ENCODE measurements at places on chromosomes 3 and 15.

DNA sequence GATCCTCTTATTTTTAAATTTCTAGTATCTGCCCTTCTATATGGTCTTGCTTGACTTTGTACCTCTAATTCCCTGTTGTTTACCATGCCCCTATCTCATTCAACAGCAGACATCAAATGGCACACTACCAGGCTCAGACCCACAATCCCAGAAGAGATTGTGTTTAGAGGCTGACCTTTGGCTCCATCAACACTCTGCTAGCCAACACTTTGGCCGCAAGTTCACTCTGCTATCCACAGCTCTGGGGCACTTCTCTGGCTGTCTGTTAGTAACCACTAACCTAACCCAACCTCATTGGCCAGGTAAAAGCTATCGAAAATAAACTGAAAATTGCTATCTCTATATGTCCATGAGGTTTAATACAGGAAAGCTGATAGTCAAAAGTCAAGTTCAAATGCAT, 646.0 kb upstream of the CCDC54 start:
- no peak for DNase-seq

DNA sequence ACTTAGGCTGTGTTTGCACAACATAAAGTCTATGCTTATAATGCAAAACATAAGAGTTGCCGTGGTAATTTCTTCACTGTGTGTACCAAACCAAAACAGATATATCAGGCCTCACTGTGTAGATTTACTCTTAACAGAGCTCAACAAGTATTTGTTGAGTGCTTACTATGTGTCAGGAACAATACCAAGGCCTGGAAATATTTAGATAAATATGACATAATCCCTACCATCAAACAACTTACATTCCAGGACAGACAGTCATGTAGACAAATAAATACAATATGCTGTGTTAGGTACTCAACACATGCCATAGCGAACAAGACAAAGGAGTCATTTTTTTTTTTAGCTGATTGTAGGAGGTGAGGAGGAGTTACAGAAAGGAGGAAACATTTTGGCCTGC, 554.0 kb downstream of the NSUN3 start:
- no peak for DNase-seq

GRCh38 chr3:140316868-140317400, 360.9 kb upstream of the TRIM42 start:
- no peak for DNase-seq

- DNase-seq: no peak
Observed at GRCh38 chr15:31560643-31561042, 234.0 kb downstream of the KLF13 start.

- no peak for DNase-seq
Observed at GRCh38 chr3:134704133-134704532, 53.3 kb upstream of the KY start.

GRCh38 chr3:30581067-30581585, 25.3 kb upstream of the TGFBR2 start:
- no peak for DNase-seq

DNA sequence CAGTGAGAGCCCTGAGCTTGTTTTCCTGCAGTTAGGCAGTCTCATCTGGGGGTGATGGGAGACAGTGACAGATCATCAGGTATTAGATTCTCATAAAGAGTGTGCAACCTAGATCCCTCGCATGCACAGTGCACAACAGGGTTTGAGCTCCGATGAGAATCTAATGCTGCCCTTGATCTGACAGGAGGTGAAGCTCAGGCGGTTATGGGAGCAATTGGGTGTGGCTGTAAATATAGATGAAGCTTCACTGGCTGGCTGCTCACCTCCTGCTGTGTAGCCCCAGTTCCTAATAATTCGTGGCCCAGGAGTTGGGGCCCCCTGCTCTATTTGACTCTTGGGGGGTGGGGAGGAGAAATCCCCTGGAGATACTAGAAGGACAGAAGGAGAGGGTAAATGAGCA, 309.4 kb upstream of the STT3B start:
- no peak for DNase-seq

- no peak for DNase-seq
Observed at GRCh38 chr3:170196833-170197232, 15.3 kb upstream of the PHC3 start.

Data from hippocampal formation (tissue), 2 donors.